ENCODE measurements at places on chromosomes 4 and X.

GRCh38 chr4:147866532-147867271 lies 134.8 kb downstream of the ARHGAP10 start:
- peak; percentile 59 for DNase-seq

DNA sequence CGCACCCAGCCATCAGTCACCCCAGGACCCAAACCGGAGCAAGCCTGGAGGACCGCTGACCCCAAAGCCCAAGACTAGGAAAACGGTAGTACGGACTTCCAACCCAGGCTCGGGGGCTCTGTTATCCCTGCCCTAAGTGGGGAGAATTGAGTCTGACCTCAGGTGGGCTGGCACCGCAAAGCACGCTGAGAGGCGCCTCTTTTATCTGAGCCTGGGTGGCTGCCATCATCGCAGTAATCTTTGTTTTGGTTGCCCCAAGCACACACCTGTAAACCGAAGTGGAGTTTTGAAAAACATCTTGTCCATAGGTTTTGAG lies 894 bp upstream of the SH3RF1 start:
- no peak for DNase-seq

DNA sequence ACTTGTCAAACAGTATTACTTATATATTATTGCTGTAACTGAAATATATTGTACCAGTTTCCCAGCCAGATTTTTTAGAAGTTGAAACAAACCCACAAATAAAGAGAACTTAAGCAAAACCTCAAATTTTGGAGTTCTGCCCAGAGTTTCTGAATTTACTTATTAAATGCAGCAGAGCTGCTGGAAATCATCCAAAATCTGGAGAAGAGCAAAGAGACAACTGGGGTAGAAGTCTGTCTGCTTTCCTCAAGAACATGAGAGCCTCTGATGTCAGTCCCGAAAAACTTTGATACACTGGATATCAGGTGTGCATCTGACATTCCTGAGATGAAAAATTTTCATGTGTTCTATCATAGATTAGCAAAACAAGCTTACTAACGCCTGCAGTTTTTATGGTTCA lies 325.9 kb downstream of the NR3C2 start:
- no peak for DNase-seq

GRCh38 chr4:76760193-76760592 lies 137.8 kb downstream of the SOWAHB start:
- DNase-seq = no peak

DNA sequence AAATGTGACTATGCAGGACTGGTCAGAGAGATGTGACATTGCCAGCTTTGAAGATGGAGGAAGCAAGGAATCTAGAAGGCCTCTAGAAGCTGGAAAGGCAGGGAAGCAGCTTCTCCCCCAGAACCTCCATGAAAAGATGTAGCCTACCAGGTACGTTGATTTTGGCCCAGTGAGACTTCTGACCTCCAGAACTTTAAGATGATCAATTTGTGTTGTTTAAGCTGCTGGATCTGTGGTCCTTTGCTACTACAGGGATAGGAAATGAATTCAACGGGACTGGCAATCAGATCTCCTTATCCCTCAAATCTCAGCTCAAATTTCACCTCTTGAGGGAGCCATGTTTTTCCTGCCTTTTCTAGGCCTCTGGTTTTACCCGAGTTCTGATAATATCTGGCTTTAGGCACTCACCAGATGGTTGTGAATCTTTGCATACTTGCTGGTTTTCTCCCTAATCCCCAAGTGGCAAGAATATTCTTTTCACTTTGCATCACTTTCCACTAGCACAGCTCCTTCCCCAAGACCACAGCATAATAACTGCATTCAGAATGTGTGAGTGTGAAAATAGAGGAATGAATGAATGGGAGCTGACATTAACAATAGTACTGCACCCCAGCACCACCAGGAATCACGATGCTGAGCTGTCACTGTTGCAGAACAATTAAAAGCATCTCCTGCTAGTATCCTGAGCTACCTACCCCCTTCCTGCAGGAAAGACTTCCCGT lies 25.5 kb upstream of the TMSB4X start:
- no peak for DNase-seq

DNA sequence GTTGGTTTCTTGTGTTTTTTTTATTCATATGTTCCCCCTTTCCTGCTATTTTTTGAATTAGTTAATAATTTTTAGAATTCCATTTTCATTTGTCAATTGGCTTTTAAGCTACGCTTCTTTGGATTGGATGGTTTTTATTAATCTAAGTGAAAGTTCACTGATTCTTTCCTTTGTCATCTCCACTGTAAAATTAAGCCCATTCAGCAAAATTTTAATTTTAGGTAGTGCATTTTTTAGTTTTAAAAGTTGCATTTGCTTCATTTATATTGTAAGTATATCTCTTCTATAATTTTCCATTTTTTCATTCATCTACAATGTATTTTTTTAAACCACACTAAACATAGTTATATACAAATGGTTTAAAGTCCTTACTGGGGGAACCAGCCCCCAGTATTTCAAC lies 417.3 kb upstream of the HTR2C start:
- DNase-seq = no peak

DNA sequence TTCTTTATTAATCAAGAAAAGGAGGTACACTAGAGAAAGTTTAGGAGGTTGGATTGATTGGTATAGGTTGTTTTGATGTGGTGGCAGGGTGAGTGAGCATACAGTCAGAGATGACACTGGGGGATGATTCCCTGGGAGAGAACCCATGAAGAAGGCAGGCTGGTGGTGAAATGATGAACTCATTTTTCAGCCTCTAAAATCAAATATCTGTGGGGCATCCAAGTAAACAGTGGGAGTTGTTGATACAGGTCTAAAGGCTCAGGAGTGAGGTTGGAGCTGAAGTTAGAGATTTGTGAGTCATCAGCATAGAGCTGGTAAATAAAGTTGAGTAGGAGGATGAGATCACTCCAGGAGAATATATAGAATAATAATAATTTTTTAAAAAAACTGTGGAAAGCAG lies 10.0 kb upstream of the AP1S2 start:
- DNase-seq = no peak

- DNase-seq = no peak
These were observed 568.8 kb upstream of the TENM3 start for GRCh38 chr4:181674315-181674875.
